ENCODE measurements at places on chromosomes 4 and X.

GRCh38 chr4:166252487-166253402 lies 379.7 kb downstream of the TLL1 start:
- DNase-seq = no peak

GRCh38 chr4:171812665-171813525 lies at the start of gene GALNTL6:
Gene GALNTL6 (plus strand): TSS chr4:171813404.
- DNase-seq = no peak

DNA sequence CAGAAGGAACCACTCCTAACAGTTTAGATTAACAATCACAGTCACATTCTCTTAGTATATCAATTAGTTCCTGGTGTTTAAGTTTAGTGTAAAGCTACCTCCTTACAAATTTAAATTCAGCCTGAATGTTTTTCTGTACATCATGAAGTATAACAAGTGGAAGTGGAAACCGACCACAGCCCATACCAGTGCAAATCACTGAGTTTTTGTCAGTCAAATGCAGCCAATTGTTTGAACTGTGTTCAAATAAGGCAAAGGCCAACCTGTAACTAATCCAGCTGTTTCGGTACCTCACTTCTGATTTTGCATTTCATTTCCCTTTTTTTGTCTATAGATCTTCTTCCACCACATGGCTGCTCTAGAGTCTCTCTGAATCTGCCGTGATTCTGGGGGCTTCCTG lies 1215.3 kb downstream of the PCDH18 start:
- no peak for DNase-seq

DNA sequence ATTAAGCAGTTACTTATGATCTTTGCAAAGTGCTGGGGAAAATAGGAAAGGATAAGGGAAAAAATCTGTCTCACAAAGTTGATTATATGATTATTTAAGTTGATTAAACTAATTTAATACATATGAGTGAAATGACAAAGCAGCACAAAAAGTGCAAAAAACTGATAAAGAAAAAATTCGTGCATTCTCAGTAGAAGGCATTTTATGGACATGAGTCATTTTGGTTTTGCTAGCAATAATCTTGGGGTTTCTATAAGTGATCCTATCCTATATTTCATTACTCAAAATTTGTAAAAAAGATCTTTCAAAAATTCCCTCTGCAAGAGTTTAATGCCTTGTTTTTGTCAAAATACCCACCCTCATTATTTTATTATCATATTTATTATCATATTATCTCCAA lies 224.2 kb upstream of the ANXA10 start:
- no peak for DNase-seq

DNA sequence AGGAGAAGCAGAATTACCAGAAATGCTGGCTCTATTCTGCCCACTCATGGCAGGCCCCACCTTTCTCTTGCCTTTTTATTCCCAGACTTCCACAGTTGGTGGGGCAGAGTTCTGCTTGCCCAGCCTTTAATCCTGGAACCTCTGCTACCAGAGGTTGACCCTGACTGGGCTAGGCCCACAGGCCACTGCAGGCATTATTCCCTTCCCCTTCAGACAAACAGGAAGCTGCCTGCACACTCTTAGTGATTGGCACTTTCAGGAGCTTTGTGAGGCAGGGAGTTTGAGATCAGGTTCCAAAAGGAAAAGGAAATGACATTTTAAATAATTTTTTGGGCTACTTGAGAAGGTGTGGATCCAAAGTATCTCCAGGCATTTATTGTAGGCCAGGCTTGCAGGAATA lies 18.8 kb downstream of the MSN start:
- no peak for DNase-seq

DNA sequence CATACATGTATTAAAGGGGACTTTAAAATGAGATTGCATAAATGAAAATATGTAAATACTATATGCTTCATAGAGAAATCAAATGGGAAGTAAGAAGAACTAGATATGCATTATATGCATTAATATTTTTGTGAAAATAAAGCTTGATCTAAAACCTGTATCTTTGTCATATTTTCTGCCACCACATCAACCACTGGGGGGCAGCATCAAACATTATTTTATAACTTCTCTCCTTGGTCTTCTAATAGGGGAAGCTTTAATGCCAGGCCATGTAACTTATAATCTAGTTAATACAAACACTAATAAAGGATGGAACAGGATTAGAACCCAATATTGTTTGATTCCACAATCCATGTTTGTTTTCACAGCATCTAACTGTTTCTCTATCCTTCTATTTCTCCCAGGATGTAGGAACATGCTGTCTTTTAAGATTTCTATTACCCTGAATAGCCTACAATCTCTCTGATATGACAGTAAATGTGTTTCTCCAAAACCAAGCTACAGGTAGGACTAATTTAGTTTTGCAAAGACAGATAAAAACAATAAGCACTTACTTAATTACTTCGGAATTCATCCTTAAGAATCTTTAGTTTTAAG lies 10.0 kb downstream of the QRFPR start:
- DNase-seq = peak; percentile 1

- no peak for DNase-seq
Observed at GRCh38 chr4:4456816-4457578, 70.1 kb downstream of the NSG1 start.

Measured in NCI-H1048 (cell line).